ENCODE measurements at places on chromosomes 1 and 21.

DNA sequence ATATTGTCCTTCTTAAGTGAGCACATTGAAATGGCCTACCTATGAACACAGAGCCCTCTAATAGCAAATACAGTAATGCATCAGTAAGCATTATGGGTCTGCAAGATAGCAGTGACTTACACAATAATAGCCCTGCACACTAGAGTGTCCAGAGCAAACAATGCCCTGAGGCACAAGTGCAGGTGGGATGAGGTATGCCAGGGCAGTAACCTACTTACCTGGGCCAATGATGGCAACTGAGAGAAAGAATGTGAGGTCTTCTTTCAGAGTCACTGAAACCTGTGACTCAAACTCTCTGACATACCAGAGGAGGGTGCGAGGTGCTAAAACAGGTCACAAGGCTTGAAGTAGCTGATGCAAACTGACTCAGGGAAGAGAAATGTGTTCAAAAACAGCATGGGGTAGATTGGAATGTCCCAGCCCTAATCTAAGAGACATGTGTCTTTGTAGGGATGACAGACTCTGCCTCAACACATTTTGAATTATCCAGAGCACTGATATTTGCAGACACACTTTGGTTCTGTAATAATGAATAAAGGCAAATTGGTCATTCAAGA is 168.5 kb upstream of the RUNX1 start:
- peak; percentile 92 for DNase-seq

- DNase-seq, result no peak
Observed at GRCh38 chr1:153615406-153615805, 719 bp downstream of the S100A14 start.

DNA sequence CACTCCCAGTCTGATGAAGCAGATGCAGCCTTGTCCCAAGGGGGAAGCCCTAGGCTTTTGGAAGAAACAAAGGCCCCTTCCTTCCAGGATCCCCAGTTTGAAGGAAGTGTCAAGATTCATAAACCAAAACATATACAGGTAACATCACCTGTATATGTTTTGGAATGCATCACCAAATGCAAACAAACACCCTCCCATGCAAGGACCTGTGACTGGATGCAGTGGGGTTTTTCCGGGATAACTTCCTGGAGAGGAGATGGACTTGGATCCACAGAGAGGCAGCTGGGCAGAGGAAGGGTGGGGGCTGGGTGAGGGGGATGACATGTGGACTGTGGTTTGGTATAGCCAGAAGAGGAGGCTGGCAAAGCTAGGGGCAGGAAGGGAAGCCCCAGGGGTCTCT is 1.5 kb upstream of the PLA2G2F start:
- DNase-seq, result no peak

DNA sequence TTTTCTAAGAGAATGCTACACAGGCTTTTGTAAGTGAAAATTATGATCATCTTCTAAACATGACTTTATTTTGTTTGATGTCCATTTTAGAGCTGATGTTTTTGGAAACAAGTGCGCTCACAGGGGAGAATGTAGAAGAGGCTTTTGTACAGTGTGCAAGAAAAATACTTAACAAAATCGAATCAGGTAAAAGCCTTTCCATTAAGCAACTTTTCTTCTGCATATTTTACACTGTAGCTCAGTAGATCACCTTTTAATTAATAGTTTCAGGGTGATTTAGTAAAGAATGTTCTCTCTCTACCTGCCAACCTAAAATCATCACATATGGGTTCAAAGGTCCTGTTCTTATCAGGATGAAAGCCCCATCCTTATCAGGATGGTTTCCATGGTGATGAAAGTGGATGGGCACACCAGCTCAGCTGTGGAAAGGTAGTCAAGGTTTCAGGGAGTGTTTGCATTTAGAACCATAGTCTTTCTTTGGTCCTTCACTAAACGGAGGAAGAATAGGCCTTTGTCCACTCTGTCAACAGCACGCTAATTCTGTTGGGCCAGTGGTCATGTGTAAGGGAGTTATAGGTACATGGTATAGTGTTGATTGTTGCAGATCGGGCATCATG is 28.1 kb downstream of the RAB4A start:
- no peak for DNase-seq

- DNase-seq, result no peak
Observed at GRCh38 chr1:234896477-234897389, 231.9 kb downstream of the TOMM20 start.

GRCh38 chr1:204377800-204378668 is 18.3 kb upstream of the PLEKHA6 start:
- peak; percentile 71 for DNase-seq

GRCh38 chr1:198778049-198778448 is 139.2 kb downstream of the PTPRC start:
- DNase-seq, result no peak

DNA sequence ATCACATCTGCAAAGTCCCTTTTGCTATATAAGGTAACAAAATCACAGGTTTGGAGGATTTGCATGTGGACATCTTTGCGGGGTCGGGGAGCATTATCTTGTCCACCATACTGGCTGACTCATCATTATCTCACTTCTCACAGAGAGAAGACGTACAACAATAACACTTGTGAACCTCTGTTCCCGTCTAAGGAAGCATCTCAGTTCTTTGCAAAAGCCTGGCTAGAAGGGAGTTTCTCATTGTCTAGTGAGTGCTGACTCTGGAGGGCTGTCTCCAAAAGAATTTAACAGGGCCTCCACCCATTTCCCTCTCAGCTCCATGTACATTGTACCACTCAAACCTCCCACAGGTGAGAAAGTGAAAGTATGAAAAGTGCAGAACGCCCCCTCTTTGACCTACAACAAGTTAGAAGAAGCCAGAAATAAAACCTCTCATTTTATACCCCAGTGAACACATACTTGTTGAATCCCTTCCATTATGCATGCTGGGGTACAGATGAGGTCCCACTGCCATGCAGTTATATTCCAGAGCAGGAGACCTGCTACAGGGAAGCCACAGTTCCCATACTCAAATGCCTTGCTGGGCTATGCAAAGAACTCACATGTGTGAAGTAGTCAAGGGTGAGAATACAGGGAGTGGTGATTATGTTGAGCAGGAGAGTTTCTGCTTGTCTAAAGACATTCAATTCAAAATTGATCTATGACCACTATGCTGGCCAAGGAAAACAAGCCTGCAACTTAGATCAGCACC is 121.7 kb upstream of the PRDX6 start:
- no peak for DNase-seq

DNA sequence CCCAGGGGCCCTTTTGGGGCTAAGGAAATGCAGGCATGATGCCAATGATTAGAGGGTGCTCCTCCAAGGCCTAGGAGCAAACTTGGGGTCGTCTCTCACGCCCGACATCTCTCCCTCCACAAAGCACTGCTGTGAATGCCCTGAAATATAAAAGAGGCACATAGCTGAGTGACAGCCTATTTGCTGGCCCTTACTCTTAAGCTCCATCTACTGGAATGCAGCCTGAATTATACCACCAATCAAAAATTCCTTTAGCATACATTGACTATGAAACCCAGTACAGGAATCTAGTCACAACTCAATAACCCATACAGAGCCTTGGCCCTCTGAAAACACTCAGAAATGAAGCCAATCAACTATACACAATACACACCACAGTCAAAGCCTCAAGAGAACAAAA is 105.5 kb downstream of the LRIG2 start:
- DNase-seq, result no peak

DNA sequence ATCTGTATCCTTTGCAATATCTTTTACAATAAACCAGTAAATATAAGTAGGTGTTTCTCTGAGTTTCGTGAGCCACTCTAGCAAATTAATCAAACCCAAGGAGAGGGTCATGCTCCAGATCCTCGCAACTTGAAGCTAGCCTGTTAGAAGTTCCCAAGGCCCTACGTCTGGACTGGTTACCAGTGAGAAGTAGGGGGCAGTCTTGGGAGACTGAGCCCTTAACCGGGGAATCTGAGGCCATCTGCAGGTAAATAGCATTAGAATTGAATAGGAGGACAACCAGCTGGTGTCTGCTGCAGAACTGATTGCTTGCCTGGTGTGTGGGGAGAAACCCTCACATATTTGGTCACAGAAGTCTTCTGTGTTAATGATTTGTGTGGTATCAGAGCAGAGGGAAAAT is 190.5 kb downstream of the RYR2 start:
- no peak for DNase-seq

DNA sequence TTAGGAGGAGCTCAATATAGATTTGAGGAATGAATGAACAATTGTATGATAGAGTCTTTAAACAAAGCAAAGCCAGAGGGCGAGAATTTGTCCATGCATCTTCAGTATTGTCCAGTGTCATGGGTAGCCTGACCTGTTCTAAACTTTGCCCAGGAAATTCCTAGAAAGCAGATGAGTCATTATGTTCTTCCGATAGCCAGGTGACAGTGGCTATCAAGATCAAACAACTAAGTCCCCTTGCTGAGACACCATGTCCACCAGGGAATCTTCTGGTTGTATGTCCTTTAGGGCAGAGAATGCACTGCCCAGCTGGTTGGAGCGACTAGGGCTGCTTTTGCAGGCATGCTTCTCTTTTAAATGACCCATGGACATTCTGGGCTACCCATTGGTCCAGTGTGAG is 1.8 kb upstream of the SLC26A9 start:
- DNase-seq, result no peak

- no peak for DNase-seq
Observed at GRCh38 chr1:208248307-208248801, 4.2 kb upstream of the PLXNA2 start.

DNA sequence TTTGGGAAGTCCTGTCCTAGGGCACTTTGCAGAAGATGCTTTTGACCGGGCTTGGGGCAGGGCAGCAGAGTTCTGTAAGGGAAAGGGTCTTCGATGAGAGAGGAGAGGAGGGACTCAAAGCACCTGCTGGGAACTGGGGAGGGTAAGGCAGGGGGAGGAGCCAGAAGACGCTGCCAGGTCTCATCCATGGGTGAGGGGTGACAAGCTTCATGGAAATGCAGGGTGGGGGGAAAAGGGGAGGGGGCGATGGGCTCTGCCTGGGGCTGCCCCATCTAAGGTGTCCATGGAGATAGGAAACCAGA is 20.9 kb upstream of the C2CD2 start:
- DNase-seq, result no peak

- DNase-seq, result no peak
Observed at GRCh38 chr1:23804183-23804835, 3.8 kb upstream of the GALE start.

GRCh38 chr1:25924454-25924853 is 18.2 kb upstream of the STMN1 start:
- no peak for DNase-seq

GRCh38 chr1:221025501-221025900 is 146.3 kb downstream of the HLX start:
- DNase-seq, result no peak

DNA sequence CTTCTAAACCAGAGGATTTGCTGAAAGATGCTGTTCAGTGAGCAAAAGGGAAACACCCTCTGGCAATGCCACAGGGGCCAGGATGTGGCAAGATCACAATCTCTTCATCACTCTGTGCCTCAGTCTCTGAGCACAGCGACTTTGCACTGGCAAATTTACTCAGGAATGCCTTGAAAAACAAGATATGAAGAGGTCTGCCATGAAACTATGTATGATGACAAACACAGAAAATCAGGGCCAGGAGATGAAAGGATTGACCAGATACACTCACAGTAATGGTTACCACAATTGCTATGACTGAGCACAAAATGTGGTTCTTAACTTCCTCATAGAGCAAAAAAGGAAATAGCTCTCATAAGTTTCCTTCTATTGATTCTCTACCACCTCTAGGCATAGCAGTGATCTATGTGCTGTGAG is 5.8 kb downstream of the TTC13 start:
- DNase-seq, result no peak

- no peak for DNase-seq
Observed at GRCh38 chr1:49435291-49435690, 588.5 kb downstream of the AGBL4 start.

DNA sequence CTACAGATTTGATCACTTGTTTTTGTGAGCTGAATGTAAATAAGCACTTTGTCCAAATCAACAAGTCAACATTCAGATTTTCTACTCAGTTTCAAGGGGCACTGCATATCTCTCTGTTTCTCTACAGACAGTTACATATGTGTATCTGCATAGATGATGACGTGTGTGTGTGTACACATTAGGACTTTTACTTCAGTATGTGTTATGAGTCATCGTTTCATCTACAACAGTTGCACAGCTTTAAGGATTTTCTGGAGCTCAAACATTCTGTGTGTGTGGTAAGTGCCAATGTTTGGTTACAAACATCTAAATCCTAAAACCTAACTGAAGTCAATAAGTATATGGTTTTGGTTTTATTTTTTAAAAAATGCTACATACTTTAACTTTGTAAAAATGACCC is 494.5 kb upstream of the PBX1 start:
- DNase-seq, result no peak

DNA sequence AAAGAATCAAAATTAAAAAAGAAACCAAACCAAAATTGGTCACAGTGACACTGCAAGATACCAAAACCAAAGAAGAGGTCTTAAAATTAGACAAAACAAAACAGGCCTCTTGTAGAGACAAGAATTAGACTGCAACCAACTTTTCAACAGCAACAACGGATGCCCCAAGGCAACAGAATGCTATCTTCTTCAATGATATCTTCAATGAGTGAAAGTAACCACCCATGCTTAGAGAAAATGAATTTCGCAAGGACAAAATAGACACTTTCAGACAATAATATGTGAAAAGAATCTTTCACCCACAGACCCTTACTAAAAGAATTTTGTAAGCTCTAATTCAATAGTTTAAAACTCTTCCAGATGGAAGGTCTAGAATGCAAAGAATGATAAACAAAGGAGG is 41.7 kb downstream of the USP48 start:
- DNase-seq, result no peak

DNA sequence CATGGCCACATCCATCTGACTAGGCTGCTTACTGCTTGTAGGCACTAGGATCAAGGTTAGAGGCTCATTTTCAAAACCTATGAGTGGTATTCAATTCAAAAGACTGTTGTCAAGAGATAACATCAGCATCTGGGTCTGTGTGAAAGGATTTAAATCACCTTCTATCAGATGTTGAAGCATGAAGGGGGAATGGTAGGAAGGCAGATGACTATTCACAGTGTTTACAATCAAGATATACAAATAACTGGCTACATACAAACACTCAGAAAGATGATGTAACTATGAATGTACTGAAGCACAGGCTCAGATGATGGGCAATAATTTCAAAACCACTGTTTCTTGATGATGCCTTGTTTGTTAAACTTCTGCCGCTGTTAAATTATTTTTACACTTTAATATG is 249.2 kb downstream of the SLC45A1 start:
- no peak for DNase-seq

- no peak for DNase-seq
Observed at GRCh38 chr1:229434641-229435051, 752 bp upstream of the ACTA1 start.

GRCh38 chr1:103122983-103123720 is 14.8 kb upstream of the COL11A1 start:
- no peak for DNase-seq

DNA sequence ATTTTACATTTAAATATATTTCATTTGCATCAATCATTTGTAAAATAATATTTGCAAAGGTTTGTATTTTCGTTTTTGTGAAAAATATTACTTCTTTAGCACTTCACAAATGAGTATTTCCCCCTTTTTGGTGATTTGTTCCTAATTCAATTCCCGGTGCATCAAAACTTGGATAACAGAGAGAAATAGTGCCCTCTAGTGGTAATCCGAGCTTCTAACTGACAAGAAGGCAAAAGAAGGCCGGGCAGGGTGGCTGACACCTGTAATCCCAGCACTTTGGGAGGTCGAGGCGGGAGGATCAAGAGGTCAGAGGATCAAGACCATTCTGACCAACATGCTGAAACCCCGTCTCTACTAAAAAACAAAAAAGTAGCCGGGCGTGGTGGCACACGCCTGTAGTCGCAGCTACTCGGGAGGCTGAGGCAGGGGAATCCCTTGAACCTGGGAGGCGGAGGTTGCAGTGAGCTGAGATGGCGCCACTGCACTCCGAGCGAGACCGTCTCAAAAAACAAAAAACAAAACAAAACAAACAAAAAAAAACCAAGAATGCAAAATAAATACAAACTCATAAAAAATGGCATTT is 137.7 kb downstream of the COL11A1 start:
- peak; percentile 69 for DNase-seq
